ENCODE measurements at places on chromosomes 2 and 18. TPM values are rescaled to one million over a fixed set of nuclear protein-coding genes. Genes with fewer than 3 reads are reported as not detected.

- peak; percentile 42 for DNase-seq
Measured at GRCh38 chr18:51196118-51196810, 1.2 kb downstream of the MEX3C start.

DYSF gene
- 2.9 TPM for total RNA-seq

DNA sequence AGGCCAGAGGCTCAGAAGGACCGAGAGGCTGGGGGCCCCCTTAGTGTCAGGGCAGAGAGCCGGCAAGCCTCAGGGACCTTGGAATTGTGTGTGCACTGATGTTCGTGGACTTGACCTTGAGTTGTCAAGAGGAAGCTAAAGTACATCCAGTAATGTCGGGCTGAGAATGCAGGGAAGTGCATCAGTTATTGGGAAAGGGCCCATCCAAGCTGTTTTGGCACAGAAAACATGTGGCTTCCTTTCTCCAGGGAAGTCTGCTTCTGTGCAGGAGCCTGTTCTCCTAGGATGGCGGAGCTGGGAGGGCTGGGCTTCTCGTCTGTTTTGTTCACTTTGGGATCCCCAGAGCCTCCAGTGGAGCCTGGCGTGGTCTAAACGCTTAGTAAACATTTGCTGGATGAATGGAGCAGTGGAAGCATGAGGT lies 23.7 kb downstream of the ATOH8 start:
- DNase-seq, result no peak

- peak; percentile 73 for DNase-seq
Measured at GRCh38 chr2:231563378-231563961, 29.2 kb upstream of the TEX44 start.

- peak; percentile 39 for DNase-seq
Measured at GRCh38 chr2:110716959-110717645, 15.3 kb upstream of the ACOXL start.

GRCh38 chr18:77063260-77063659 lies 69.3 kb downstream of the MBP start:
- no peak for DNase-seq

Measured in umbilical cord (tissue), 2 donors.